ENCODE measurements at places on chromosomes 3 and 15. TPM values are rescaled to one million over a fixed set of nuclear protein-coding genes. Genes with fewer than 3 reads are reported as not detected.

GRAMD1C gene
- 0.34 TPM for total RNA-seq

C3orf49 gene
- total RNA-seq, result not detected

VIPR1 gene
- total RNA-seq, result 2.8 TPM

AMIGO3 gene
- total RNA-seq, result not detected

SMC4 gene
- 141 TPM for total RNA-seq

LRRC15 gene
- not detected for total RNA-seq

SI gene
- total RNA-seq, result not detected

OIP5 gene
- 19.9 TPM for total RNA-seq

FGF12 gene
- not detected for total RNA-seq

SLC24A5 gene
- total RNA-seq, result not detected
